ENCODE measurements at places on chromosomes 4 and X.

GRCh38 chr4:42751587-42751986 is 94.7 kb upstream of the ATP8A1 start:
- DNase-seq, result no peak

GRCh38 chr4:169952236-169953002 is 73.8 kb downstream of the MFAP3L start:
- no peak for DNase-seq

GRCh38 chrX:153634832-153635231 is 12.2 kb upstream of the DUSP9 start:
- DNase-seq, result peak; percentile 42

GRCh38 chr4:138689187-138689586 is 326.4 kb upstream of the NOCT start:
- DNase-seq, result no peak

DNA sequence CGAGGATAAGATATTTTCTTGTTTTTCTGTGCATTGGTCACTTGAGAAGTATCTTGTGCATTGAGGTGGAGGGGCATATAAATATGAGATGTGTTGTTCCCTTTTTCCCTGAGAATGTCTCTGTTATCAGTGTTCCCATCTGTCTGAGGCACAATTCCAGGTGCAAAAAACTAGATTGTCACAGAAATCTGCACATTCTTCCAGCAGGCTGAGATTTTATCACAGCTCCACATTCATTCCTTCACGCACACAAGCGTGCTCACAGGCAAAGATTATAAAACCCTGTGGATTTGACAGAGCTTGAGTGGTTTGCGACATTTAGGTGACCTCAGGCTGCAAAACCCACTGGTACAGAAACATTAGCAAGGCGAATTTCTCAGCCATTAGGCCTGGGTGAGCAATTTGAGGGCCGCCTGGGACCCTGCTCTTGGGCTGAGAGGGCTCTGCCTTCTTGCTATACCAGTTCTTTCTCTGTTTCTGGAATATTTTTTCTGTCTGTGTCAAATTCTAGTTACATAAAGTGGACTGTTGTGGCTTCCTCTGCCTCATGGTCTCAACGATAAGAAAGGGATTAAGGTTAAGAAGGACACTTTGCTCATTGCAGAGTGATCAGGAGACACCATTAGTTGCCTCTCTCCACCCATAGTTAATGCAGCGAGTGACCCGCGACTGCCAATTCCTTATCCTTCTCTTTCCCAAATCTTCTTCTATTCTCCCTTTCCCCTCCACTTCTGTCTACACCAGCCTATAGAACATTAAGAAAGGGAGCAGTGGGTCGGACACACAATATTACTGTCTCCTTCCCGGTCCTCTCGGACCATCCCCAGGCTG is 86.7 kb upstream of the C1QTNF7 start:
- DNase-seq, result no peak

- DNase-seq, result no peak
Observed at GRCh38 chr4:164828955-164829354, 48.0 kb upstream of the APELA start.

DNA sequence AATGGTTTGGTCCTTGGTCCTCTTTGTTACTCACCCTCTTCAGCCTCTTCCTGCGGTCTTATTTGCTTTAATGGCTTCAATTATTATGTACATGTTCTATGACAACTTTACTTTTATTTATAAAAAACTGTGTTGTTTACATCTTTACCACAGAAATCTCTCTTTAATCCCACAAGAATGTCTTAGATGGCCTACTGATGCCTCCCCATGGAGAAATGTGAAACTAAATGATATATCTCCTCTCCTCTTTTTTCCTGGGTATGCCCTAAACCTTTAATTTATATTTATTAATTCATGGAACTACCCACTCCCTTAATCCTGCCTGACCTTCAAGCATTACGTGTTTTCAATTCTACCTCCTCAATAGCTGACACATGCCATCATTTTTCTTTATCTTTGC is 573.2 kb downstream of the CENPC start:
- no peak for DNase-seq

DNA sequence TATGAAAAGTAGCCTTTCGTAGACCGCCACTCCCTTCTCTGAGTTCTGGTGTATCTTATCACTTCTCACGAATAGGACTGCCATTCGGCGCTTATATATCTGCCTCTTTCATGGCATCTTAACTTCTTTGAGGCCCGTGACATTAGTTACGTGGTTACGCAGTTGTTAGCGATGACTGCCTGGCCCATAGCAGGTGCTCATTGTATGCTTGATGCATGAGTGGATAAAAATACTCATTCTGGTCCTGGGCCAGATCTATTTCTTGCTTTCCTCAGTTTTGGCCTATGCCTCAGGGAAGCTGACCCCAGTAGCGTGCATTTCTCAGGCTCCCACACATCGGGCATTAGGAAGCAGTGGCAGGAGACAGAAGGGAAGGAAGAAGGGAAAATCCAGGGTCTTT is 60.7 kb upstream of the PITX2 start:
- no peak for DNase-seq

DNA sequence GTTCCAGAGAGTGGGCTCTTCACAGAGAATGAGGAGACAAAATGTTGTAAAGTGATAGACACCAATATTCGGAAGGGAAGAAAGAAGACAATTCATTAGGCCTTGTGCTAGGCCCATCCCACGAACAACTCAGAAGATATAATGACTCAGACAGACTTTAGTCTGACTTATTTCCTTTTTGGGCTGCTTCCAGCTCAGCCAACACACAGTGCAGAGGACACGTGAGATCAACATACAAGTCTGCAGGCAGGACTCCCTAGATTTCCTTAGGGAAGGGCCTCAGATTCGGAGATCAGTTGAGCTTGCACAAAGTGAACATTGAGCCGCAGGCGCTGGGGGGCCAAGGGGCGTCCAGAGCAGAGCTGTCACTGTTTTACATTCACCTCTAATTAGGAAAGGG is 290.7 kb upstream of the TENM3 start:
- DNase-seq, result no peak

- no peak for DNase-seq
Observed at GRCh38 chrX:134929808-134930207, 61.0 kb upstream of the SMIM10 start.

DNA sequence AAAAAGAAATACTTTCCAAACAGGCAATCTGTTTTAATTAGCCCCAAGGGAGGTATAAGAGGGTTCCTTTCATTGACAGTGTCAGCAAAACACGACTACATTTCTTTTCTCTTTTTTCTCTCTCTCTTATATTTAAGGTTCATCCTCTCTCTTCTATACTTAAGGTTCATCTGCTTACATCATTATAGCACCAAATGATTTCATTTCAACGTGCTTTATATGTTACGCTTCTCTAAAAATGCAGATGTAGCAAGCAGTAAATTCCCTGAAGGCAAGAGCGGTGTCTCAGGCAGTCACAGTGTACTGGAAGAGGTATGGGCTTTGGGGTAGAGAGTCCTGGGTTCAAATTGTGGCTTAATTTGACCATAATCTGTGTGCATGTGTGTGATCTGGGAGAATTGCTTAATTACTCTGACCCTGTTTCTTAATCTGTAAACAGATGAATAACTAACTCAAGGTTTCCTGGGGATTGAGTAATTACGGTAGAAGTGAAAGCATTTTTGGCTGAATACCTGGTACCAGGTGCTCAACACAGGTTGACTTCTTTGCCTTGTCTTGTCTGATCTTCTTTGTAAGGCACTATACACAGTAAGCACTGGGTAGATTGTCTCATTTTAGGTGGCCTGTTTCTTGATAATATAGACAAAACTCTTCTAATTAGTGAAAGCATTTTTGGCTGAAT is 180.8 kb downstream of the SPRY1 start:
- no peak for DNase-seq

GRCh38 chrX:132671229-132671641 is 182.4 kb upstream of the MBNL3 start:
- DNase-seq, result no peak

DNA sequence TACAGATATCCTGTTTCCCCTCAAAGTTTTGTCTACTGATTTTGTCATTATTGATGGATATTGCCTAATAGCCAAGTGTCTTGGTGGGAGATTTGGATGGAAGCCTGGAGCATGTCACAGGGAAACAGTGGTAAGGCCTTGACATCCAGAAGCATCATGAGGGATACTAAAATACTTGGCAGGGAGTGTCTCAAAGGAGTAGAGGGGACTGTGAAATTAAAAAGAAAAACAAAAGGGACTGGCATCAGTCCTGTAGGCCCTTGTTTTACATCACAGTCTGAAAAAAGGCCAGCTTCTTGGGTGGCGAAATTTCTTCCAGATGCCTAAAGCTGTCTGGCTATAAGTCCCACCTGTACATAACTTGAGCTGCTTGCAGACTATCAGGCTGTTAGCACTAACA is 83.8 kb downstream of the GUCY2F start:
- peak; percentile 24 for DNase-seq

- no peak for DNase-seq
Observed at GRCh38 chrX:129908636-129909035, 2.7 kb downstream of the UTP14A start.

GRCh38 chr4:53695540-53696463 is 104.5 kb upstream of the LNX1 start:
- no peak for DNase-seq

GRCh38 chrX:18875256-18875878 is 108.5 kb downstream of the PHKA2 start:
- no peak for DNase-seq

GRCh38 chr4:106258145-106259045 is 57.6 kb downstream of the TBCK start:
- DNase-seq, result no peak

GRCh38 chr4:41652971-41653370 is 95.6 kb downstream of the PHOX2B start:
- DNase-seq, result no peak

DNA sequence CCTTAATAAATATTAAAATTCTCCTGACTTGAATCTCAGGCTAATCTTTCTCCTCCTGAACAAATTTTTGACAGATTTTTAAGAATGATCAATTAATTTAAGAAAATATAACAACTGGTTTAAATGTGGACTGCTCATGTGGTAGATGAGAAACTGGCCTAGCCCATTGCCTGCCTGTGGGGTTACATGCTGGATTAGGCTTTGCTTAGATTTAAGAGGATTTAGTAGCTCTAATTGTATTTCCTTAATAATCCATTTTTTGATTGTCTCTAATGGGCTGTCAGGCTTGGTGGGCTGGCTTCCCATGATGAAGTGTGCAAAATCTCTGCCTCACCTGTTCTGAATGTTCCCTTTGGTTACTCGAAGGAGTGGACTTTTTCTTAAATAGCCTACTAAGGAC is 27.8 kb upstream of the LIMCH1 start:
- no peak for DNase-seq
